ENCODE measurements at places on chromosomes 16 and 17. TPM values are rescaled to one million over a fixed set of nuclear protein-coding genes. Genes with fewer than 3 reads are reported as not detected.

The EMP2 gene
- 9.9 TPM for total RNA-seq

The ANKS4B gene
- not detected for total RNA-seq

The CDIP1 gene
- total RNA-seq: 5.4 TPM

The SEC14L5 gene
- total RNA-seq: not detected

The ZMYND15 gene
- total RNA-seq: not detected

The DPH1 gene
- 16.5 TPM for total RNA-seq

The YPEL2 gene
- total RNA-seq: 0.86 TPM

The PRAC2 gene
- not detected for total RNA-seq

The CCL4 gene
- not detected for total RNA-seq

The FSCN2 gene
- total RNA-seq: 0.27 TPM
